ENCODE measurements at places on chromosomes 5 and 9.

DNA sequence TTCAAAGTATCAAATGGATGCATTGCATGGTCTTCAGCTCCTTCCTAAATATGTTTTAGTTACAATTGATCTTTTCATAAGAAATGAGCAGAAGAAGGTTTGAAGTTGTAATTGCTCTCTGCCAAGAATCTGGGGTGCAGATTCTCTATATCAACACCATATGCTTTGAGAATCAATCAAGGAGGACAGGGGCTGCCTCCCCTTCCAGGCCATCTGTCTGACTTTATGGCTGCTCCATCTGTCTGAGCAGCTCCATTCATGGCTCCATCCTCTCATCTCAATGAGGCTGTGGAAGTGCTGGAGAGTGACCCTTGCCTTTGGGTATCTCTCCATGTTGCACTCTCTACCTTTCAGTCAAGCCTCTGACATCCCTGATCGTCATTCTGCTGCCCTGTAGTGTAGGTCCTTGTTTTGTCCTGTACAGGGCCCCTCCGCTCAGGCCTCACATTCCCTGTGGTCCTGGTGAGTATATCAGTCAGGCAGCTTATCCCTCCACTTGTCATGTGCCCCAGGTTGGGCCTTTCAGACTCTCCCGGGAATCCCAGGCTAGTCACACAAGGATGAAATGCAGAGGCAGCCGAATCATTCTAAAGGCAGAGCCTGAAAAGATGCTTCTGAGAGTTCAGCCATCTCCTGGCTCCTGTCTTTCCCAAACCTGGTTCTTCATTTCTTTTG is 14.0 kb upstream of the SV2C start:
- no peak for DNase-seq

DNA sequence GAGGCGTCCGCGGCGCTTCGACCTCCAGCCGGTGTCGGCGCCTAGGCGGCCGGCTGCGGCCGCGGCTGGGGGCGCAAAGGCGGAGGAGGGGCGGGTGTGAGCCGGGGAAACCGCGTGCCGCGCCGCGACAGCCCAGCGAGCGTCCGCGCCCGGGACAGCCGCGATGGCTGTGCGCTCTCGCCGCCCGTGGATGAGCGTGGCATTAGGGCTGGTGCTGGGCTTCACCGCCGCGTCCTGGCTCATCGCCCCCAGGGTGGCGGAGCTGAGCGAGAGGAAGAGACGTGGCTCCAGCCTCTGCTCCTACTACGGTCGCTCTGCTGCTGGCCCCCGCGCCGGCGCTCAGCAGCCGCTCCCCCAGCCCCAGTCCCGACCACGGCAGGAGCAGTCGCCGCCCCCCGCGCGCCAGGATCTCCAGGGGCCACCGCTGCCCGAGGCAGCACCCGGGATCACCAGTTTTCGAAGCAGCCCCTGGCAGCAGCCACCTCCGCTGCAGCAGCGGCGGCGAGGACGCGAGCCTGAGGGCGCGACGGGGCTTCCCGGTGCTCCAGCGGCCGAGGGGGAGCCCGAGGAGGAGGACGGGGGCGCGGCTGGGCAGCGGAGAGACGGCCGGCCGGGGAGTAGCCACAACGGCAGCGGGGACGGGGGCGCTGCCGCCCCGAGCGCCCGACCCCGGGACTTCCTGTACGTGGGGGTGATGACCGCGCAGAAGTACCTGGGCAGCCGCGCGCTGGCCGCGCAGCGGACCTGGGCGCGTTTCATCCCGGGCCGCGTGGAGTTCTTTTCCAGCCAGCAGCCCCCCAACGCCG is 605 bp downstream of the CHSY3 start:
- DNase-seq: no peak

GRCh38 chr5:168346417-168346816 is 55.0 kb downstream of the WWC1 start:
- no peak for DNase-seq

DNA sequence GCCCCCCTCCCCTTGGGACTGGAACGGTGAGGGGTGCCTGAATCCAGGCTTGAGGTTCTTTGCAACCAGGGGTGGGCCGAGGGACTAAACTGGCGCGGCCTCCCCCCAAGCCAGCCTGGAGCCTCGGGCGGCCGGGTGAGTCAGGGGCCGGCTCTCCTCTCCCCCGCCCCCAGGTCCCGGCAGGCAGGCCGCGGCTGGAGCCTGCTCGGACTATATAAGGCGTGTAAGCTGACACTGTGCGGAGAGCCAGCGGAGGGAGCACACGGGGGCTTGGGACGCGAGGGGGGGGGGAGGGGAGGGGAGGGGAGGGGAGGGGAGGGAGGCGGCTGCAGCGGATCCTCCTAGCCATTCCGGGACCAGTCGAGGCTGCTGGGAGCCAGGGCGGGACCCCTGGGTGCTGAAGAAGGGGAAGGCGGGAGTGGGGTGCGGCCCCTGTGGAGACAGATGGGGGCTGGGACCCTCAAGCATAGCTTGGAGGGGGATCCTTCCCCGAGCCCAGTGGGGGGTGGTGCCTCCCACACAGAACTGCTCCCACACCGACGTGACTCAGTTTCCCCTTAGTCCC is 595 bp downstream of the PDLIM7 start:
- DNase-seq: no peak

- no peak for DNase-seq
These were observed 412.9 kb upstream of the CCNH start for GRCh38 chr5:87825583-87825982.

- DNase-seq: no peak
These were observed 67.5 kb upstream of the RAPGEF1 start for GRCh38 chr9:131807144-131807983.

DNA sequence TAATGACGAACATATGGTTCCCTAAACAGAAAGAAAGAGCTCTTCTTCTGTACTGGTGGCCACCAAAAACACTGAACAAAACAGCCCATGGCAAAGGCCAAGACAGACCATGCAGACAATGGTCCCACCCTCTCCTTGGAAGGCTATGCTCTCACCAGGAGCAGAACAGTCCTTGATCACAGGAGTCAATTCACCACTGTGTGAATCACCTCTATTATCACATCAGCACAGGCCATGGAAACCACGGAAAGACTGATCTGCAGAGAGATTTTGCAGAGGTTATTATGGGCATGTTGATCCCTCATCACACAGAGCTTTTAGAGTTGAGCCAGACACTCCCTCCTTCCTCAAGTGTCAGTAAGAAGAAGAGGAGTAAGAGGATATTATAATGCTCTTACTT is 134.0 kb upstream of the RASEF start:
- no peak for DNase-seq

GRCh38 chr5:146334074-146334533 is 4.5 kb upstream of the POU4F3 start:
- DNase-seq: no peak

DNA sequence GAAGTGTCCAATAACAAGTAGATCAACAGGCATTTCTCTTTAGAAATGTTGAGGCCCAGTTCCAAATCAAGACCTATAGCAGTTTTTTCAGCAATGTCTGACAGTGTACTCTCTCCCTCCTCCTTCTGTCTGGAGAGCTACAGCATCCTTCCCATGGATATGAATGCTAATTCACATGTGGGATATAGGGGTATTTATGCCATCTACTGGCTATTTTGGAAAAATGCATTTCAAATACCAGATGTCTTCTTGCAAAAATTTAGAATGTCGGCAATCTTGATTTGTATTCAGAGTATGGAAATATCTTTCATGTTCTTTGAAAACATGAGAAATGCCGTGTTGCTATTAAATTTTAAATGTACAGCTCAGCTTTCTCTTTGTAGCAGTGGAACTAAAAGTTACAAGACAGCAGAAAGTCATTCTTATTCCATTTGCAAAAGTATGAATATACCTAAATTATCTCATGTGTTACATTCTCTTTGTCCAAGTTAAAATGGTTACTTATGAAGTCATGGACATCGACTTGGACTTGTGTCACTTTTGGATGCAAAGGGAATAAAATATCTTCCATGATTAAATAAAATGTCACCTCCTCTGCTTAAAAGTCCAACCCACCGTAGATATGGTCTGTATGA is 647.8 kb downstream of the TAF11L14 start:
- DNase-seq: no peak

- DNase-seq: no peak
These were observed 164.5 kb downstream of the GAS1 start for GRCh38 chr9:86782831-86783230.

DNA sequence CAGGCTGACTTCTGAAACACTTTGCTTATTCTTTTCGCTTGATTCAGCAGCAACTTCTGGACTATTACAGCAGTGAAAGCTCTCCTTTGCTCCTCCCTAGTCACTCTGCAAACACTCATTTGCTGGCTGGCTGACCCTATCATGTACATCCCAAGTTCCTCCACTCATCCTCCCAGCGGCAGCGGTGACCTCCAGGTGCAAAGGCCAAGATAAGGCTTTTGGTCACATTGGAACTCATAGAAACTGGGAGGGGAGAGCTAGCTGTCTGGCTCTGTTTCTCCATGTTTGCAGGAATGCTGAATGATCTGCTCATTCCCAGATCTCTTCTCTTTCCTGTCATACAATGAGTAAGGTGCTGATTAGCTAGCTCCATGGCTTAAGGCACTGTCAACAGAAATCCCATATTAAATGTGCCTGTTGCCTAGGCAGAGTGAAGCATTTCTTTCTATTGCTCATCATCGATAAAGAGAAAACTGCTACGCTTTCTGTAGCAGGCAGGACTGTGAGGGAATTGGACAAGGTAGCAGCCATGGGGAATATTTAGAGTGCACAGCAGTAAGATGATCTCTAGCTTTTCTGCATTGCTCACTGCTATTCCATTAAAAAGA is 250.5 kb upstream of the PDE4D start:
- DNase-seq: no peak

- DNase-seq: no peak
These were observed 10.3 kb downstream of the GDF9 start for GRCh38 chr5:132856011-132856410.

DNA sequence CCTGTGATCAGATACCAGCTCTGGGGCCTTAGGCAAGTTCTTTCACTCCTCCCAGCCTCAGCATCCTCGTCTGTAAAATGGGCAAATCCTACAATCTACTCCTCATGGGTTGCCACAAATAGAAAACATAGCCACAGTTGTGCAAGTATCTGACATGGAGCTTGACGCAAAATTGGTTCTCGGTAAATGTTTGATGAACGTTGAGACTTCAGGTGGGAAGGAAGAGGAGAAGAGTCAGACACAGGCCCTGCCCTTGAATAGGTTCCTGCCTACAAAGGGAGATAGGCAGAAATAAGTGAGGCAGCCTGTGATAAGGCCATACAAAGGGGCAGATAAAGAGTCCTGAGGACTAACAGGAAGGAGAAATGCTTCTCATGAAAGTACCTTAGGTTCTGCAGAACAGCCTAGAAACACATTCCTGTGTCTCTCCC is 26.1 kb upstream of the CPEB4 start:
- no peak for DNase-seq

DNA sequence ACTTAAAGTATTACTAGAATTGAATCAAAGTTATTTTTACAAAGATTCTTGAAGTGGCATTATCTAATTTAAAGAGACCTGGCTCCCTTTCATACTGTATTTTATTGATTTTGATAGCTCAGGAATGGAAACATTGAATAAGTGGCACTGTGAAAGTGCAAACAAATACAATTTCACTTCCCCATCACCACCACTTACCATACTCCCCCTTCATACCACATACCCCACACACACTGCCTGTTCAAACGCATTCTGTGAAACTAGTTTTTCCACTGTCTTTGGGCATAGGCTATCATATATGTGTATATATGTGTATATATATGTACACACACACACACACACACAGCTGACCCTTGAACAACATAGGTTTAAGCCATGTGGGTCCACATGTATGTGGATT is 62.1 kb upstream of the ATG10 start:
- DNase-seq: no peak

- no peak for DNase-seq
These were observed 74.0 kb downstream of the HRH2 start for GRCh38 chr5:175731756-175732465.

DNA sequence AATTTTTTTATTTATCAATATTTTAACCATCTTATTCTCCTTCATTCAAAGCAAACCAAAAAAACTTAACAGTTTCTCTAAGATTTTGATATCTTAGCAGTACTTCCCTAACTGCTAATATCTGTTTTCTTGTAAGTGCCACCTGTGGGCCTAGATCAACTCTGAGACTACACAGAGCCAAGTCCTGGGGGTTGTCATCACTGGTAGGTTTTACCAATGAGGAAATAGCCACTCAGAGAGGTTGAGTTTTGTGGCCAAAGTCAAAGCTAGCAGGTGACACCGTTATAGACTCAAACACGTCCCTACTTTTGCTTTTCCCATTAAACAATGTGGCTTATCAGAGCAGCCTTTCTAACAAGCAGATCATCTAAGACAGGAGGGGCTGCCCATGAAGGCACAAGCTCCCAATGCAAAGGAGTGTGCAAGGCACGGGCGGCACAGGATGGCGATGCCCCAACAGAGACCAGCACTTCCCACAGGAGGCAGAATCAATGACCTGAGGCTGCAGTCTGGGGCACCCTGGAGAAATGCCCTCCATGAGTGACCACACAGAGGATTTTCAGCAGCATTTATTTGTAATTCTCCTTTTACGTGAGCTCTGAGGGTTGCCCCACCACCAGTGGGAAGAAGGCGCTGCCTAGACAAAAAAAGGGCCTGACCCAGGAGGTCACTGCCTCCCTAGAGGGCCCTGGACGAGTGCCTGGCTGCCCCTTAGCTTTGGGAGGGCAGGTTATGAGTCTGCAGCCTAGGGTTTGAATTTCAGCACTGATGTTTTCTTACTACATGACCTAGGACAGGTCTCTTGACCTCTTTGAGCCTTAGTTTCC is 7.4 kb downstream of the TBC1D2 start:
- no peak for DNase-seq

DNA sequence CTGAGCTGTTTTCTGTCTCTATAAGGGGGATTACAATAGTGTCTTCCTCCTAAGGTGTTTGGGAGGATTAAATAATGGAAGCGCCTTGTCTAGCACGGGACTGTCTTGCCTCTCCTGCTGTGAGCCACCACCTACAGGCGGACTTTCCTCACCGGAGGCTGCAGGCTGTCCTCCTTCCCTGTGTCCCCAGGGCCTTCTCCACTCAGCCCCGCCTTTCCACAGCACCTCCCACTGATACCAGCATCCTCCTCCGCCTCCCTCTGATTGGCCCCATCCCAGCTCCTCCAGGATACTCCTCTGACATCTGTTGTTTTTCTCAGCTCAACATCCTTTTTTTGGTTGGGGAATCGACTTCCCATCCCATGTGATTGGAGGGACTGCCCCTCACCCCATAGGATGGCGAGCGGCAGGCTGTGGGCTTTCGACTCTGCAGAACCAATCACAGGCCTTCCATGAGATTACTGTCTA is 851 bp upstream of the ZDHHC12 start:
- no peak for DNase-seq

GRCh38 chr9:104635456-104635855 is 17.5 kb upstream of the OR13C9 start:
- DNase-seq: no peak

GRCh38 chr9:33718987-33719386 is 76.4 kb upstream of the PRSS3 start:
- DNase-seq: no peak

- DNase-seq: no peak
These were observed 169.0 kb downstream of the DOCK2 start for GRCh38 chr5:169805937-169806700.

GRCh38 chr5:93078082-93079038 is 502.7 kb downstream of the NR2F1-AS1 start:
- peak; percentile 59 for DNase-seq

- DNase-seq: no peak
These were observed 25.6 kb downstream of the PBX3 start for GRCh38 chr9:125772740-125773139.

- no peak for DNase-seq
These were observed 8.2 kb upstream of the GDNF start for GRCh38 chr5:37847978-37848425.

All from substantia nigra (tissue), 51 donors.